Ammon's horn (tissue), 1 donor: ENCODE measurements at places on chromosomes 1 and 21.
A peak's percentile ranks its signal among the peaks of the same experiment; 100 is the strongest.

GRCh38 chr1:2230781-2231531 is 2.8 kb downstream of the SKI start:
- DNase-seq: peak; percentile 79

- DNase-seq: peak; percentile 61
Observed at GRCh38 chr1:6028042-6028850, 17.4 kb upstream of the KCNAB2 start.

DNA sequence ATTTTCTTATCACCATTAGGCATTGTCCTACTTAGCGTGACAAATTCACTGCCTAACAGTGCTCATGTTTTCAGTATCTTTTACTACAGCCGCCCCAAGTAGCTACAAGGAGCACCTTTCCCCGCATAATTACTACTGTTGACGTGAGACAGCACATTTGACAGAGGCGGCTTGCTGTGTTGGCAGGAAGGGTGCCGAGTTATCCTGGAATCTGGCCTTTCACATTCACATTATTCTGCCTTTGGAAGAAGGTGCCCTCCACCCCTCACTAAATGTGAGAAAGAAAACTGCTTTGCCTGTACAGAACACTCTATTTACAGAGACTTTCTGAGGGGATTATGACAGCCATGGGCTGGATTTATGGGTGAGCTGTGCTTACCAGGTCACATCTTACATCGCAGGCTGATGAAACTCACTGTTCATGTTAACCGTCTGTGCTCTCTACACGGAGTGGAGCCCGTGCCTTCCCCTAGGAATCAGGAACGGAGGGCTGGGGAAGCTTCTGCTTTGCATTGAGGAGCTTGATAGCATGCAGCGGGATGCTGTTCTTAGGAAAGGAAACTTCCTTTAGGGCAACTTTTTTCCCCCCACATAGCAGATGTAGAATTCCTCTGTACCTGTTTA is 148.0 kb upstream of the ZRANB2 start:
- peak; percentile 6 for DNase-seq

- peak; percentile 27 for DNase-seq
Observed at GRCh38 chr1:247332215-247332622, 552 bp upstream of the ZNF496 start.

- no peak for DNase-seq
Observed at GRCh38 chr1:8604041-8604945, 213.1 kb downstream of the RERE start.

DNA sequence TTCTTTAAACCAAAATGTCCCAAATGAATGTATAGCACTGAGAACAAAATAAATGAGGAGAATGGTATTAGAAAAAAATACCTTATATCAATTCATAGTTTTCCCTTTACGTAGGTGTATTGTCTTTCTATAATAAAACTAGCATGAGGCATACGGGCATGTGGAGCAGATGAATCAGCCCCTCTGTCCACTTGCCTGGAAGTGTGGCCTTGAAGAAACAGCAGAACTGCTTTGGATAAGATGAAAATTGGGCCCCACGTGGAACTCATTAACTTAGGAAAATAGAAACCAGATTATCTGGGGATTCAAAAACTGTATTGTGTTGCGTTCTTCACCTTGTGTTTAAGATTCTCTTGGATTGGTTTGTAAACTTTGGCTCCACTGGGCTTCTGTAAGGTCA is 356.8 kb upstream of the B3GALT2 start:
- DNase-seq: no peak

DNA sequence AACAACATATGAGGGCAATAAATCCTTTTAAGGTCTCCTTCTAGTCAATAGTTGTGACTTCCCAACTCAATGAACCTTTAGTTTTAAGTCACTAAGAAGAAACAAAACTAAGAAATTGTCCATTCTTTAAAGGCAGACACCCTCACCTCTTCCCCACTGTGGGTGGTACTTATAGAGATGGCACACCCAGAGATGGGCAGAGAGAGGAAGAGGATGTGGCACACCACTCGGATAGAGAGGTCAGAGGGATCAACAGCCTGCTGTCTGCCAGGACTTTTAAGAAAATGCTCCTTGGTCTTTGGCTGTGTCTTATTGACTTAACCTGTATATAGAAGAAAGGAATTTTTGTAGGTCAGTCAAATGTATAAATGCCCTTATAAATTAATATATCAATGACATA is 45.1 kb downstream of the FASLG start:
- DNase-seq: no peak

GRCh38 chr1:116990612-116991151 is 10.9 kb upstream of the CD101 start:
- DNase-seq: peak; percentile 25

- no peak for DNase-seq
Observed at GRCh38 chr1:177558372-177558771, 387.6 kb downstream of the BRINP2 start.

GRCh38 chr21:36584980-36585940 is 105.3 kb upstream of the CLDN14 start:
- no peak for DNase-seq

- DNase-seq: no peak
Observed at GRCh38 chr1:82628887-82629286, 828.2 kb downstream of the ADGRL2 start.

- DNase-seq: no peak
Observed at GRCh38 chr1:115306146-115306545, 31.9 kb downstream of the NGF start.

DNA sequence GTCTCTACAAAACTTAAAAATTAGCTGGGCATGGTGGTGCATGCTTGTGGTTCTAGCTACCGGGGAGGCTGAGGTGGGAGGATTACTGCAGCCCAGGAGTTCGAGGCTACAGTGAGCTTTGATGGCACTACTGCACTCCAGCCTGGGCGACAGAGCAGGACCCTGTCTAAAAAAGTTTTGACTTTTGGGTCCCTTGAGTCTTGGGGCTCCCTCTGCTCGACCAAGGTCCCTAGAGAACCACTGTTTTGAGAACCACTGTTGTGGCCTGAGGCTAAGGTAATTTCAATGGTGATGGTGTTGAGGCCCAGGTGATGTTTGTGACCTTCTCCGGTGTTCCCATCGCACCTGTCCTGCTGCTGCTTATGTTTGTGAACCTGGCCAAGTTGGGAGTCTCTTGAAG is 3.1 kb upstream of the CAMTA1 start:
- DNase-seq: no peak

- DNase-seq: peak; percentile 49
Observed at GRCh38 chr1:201456499-201457309, 12.3 kb downstream of the PHLDA3 start.

- DNase-seq: no peak
Observed at GRCh38 chr1:201215531-201216357, 25.1 kb downstream of the IGFN1 start.

GRCh38 chr1:67535474-67535873 is 105.3 kb upstream of the SERBP1 start:
- DNase-seq: peak; percentile 75

DNA sequence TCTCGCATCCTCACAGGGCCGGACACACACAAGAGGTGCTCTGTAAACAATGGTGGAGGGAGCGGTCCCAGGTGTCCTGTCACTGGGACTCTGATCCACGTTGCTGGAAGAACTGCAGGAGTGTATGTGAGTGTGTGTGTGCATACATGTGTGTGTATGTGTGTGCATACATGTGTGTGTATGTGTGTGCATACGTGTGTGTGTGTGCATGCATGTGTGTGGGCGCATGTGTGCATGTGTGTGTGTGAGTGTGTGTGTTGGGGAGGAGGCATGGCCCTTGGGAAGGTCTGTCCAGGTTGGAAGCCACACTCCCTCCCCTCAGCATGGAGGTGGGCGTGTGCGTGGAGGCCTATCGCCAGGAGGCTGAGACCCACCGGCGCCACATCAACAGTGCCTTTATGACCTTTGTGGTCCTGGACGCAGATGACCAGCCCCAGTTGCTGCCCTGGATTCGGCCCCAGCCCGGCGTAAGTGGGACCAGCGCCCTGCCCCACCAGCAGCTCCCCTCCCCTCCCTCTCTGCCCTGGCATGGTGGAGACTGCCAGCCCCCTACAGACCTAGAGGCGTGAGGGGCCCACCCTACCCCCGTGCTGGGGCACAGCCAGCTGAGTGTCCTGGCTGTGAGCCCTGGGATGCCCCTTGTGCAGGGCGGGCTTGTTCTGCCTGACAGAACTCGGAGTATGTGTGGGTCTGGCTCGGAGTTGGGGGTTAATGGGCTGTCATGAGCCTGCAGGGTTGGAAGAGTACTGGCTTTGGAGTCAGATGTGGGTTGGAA is 22.2 kb downstream of the FAM151A start:
- DNase-seq: no peak

GRCh38 chr1:241715435-241715834 is 63.4 kb downstream of the WDR64 start:
- no peak for DNase-seq

DNA sequence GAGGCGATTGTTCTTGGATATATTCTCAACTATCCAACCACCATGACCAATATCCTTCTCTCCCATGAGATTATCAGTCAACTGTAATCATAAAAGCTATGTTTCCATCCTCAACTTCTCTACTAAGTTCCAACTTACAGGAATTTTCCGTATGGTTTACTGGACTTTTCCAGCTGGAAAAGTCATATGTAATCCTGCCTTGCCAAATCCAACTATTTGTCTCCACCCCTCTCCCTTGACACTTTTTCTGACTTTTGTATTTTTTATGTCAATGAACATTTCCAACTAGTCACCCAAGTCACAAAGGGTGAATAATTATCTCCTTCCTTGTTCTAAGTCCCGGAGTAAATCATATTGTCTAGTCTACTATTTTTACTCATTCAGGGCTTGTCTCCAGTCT is 293.1 kb downstream of the USP25 start:
- DNase-seq: no peak

- DNase-seq: no peak
Observed at GRCh38 chr21:31526040-31526439, 133.5 kb upstream of the SOD1 start.

GRCh38 chr1:41238311-41238988 is 3.7 kb downstream of the SCMH1 start:
- DNase-seq: no peak

- DNase-seq: no peak
Observed at GRCh38 chr21:33747420-33747819, 105.1 kb downstream of the ITSN1 start.

- no peak for DNase-seq
Observed at GRCh38 chr1:231037585-231038517, 2.2 kb downstream of the FAM89A start.

DNA sequence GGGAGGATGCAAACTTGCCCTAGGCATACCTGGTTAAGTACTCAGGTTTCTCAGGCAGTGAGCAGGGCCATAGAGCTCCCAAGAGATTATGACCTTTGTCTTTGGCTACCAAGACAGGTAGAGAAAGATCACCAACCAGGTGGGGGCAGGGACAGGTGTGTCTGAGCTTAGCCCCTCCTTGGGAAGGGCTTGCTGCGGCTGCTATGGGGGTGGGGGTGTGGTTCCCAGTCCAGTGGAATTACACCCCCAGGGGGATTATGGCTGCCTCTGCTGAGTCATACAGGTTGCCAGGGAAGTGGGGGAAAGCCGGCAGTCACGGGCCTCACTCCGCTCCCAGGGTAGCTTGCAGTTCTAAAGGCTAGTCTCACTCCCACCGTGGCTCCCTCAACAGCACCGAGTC is 65.2 kb upstream of the FAM163A start:
- no peak for DNase-seq

GRCh38 chr1:201731142-201731541 is 97.8 kb upstream of the IPO9 start:
- DNase-seq: peak; percentile 84

DNA sequence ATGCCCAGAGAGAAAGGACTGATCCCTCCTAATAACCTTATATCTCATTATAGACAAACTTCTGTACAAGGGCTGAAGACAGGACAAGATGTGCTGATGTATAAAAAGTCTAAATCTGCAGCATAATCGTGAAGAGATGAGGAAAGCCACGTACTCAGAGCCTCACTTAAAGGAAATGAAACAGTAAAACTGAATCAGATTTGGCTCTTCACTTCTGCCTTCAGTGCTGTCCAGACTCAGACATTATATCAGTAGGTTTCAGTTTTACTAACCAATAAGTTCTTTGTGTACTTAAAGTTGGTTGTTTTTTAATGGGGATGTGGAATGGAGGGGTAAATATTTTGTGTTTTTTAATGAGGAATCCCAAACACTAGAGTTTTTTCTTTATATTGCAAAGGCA is 45.3 kb upstream of the RGS1 start:
- DNase-seq: peak; percentile 63

GRCh38 chr1:14969006-14969405 is 184.5 kb upstream of the TMEM51 start:
- no peak for DNase-seq

DNA sequence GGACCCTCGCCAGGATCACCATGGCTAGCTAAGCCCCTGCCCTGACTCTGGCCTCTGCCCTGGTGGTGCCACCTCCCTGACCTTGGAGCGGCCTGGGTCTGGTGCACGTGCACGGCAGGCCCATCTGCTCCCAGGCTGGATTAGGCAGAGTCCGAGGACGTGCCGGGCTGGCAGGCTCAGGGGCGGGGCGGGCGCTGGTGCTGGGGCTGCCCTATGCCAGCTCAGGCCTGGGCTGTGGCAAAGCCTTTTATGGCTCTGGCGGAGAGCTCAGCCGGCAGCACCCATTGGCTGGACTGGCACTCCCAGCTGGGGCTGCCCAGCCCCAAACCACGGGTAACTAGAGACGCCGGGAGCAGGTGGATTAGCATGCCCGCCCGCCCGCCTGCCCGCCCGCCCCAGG is 17.1 kb upstream of the EDN2 start:
- DNase-seq: no peak

- DNase-seq: no peak
Observed at GRCh38 chr1:210311726-210312493, 16.8 kb upstream of the HHAT start.

DNA sequence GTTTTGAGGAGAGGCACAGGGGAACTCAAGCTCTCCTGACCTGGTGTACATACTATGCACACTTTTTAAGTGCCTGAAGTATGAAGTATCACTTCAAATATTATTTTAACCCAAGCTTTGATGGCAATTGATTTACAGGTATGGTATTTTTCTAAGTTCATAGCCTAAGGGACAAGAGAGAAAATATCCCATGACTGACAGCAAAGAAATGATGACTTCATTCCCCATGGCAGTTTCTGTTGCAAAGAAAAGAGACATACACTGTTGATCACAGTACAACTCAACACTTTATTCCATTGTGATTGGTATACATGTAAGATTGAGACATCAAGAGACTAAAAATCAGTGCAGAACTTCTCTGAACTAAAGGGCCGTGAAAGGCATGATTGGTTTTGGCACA is 41.8 kb upstream of the BCL10 start:
- no peak for DNase-seq

DNA sequence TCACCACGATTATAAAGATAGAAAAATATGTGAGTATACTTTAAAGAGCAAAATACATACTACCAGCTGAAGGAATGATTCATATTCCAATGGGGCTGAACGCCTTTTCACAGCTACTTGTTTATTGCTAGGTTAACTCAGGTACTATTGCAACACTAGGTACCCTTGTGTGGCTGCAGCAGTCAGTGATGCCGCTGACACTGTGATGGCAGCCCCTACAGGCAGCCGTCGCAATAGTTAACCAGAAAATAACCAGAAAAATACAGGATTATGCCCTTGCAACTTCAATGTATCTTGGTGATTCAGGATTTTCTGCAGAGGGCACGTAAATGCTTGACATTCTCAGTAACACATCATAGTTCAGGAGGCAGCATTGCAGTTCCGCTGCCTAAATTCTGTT is 1.6 kb upstream of the MARK1 start:
- DNase-seq: no peak

- no peak for DNase-seq
Observed at GRCh38 chr1:235767795-235768194, 98.9 kb downstream of the LYST start.

GRCh38 chr1:20726932-20727745 is 5.4 kb downstream of the SH2D5 start:
- no peak for DNase-seq
